ENCODE measurements at places on chromosomes 2 and 18.
A peak's percentile ranks its signal among the peaks of the same experiment; 100 is the strongest.

- no peak for DNase-seq
Measured at GRCh38 chr2:176818617-176819016, 394.0 kb upstream of the HNRNPA3 start.

GRCh38 chr2:191679818-191680600 is 2.1 kb downstream of the NABP1 start:
- DNase-seq: no peak

DNA sequence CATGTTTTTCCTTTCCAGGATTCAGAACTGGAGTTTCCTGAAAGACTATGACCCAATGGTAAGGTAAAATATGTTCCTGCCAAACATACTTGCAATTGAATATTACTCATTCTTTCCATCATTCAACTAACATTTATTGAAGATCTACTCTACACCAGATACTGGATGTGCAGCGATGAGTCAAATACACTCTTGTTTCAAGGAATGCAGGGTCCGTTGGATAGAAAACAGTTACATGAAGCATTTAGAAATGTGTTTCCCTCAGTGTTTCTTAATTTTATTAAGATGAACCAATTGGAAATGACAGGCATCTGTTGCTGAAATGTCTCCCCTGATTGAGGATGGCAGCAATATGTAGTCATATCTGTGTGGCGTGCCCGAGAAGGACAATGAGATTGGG is 14.8 kb upstream of the SLC66A3 start:
- no peak for DNase-seq

- no peak for DNase-seq
Measured at GRCh38 chr2:197239434-197239833, 71.1 kb downstream of the ANKRD44 start.

GRCh38 chr2:168550670-168551069 is 94.6 kb downstream of the CERS6 start:
- no peak for DNase-seq

DNA sequence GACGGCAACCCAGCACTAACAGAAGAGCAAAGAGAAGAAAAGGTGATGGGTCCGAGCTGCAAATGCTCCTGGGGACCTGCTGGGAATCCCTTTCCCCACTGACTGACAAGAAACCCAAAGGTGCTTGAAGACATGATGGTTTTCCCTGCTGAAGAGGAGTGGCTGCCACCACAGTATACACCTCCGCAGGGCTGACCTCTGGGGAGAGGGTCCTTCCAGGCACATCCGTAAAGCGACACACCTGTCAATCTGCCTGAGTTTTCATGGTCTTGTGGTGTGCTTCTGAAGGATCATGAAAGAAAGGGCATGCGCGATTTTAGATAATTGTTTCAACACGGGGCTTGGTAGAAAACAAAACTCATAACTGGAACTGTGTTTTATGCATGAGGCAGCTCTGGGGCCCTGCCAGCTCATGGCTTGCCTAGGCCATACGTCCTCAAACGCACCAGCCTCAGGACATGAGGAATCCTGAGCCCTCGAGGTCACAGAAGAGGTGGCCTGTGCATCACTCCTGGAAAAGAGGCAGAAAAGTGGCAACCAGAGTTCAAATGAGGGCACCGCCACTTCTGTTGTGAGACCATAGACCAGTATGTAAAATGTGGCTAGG is 51.8 kb downstream of the SERTAD2 start:
- DNase-seq: no peak

DNA sequence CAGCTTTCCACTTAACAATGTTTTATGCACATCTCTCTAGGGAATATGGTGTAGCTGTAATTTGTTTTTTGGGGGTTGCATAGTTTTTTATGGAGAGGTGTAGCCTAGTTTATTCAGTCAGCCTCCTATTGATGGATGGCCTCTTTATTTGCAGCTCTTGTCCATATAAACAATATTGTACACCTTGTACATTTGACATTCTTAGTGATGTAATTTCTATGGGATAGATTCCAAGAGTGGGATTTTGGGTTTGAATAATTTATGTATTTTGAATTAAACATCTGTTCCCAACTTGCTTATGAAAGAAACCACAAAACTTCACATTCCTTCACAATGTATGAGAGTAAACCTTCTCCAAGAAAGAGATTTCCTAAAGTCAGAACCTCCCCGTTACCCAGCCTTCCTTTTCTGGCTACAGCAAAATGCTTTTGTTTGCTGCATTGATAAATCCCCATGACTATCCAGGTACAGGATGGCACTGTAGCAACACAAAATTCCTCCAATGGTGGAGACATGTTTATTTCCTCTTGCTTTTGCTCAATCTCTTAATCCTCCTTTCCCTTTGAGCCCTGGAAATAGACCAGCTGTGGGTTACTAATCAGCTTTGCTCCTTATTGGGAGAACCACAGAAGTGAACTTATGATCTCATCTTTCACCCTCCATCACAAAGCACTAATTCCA is 58.4 kb upstream of the GALR1 start:
- DNase-seq: no peak

DNA sequence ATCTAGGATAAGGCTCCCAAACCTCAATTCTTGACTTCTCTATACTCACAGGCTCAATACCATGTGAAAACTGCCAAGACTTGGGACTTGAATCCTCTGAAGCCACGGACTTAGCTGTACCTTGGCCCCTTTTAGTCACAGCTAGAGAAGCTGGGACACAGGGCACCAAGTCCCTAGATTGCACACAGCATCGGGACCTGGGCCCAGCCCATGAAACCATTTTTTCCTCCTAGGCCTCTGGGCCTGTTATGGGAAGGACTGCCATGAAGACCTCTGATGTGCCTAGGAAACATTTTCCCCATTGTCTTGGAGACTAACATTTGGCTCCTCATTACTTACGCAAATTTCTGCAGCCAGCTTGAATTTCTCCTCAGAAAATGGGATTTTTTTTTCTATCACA is 1011.8 kb upstream of the DDX18 start:
- no peak for DNase-seq

DNA sequence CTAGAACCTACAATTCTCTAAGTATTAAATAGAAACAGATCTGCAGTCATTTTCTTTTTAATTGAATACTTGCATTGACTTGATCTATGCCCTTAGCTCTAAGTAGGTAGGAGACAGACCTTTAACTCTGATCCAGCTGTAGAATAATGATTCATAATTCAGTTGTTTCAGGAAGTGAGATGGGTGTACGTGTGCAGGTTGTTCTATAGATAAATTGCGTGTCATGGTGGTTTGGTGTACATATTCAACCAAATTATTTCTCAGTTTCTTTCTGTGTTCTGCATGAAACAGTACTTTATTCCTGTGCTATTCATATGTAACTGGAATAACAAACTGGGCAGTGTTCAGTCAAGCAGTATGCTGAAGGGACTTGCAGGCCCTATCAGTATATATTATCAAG is 34.3 kb upstream of the CD226 start:
- DNase-seq: no peak

GRCh38 chr2:202773301-202773973 is 98.1 kb downstream of the ICA1L start:
- DNase-seq: no peak

- DNase-seq: no peak
Measured at GRCh38 chr2:173568054-173568453, 213.4 kb downstream of the CDCA7 start.

GRCh38 chr2:147623328-147623727 is 221.5 kb upstream of the ACVR2A start:
- DNase-seq: peak; percentile 24

GRCh38 chr18:38421021-38421420 is 855.4 kb upstream of the CELF4 start:
- DNase-seq: no peak

DNA sequence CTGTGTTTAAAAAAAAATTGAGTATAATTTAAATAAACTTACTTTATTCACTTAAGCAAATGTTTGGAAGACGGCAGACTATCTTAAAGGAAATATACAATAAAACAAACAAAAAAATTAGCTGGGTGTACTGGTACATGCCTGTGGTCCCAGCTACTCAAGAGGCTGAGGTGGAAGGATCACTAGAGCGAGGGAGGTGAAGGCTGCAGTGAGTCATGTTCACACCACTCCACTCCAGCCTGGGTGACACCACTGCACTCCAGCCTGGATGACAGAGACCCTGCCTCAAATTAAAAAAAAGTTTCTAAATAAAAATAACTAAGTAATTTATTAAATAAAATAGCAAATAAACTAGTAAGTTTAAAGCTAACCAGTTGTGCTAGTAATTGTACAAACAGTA is 7.5 kb downstream of the PUM2 start:
- no peak for DNase-seq

DNA sequence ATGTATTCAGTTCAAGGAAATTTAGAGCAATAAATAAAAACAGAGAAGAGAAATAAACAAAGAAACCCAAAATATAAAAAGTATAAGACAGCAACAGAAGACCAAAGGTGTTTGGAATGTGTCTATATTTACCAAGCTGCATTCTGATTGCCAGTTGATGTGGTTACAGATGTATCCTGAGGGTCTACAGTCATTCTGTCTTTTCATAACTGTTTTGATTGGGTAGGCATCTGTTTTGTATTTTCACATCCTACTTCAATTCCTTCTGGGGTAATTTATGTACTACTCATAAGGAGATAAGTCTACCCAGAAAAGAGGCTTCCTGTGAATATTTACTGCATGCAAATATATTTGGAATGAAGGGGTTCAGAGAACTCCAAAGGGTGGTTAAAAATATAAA is 596.8 kb upstream of the GCFC2 start:
- DNase-seq: no peak

GRCh38 chr18:52288403-52289004 is 51.5 kb upstream of the DCC start:
- no peak for DNase-seq

- DNase-seq: no peak
Measured at GRCh38 chr2:238947243-238947760, 99.4 kb downstream of the TWIST2 start.

DNA sequence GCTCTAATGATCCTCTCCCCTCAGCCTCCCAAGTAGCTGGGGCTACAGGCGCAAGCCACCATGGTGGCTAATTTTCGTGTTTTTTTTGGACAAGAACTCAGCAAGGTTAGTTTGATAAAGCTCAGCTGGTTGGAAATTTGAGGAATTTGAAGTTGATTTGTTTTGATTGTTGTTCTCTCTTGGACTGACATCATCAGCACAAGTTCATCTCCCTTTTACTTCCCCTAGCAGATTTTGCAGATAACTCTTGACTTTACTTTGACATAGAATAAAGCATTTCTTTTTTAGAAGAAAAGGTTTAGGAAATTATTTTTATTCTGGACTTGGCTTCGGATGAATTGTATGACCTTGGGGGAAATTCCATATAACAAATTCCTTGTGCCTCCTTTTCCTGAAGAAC is 74.9 kb upstream of the DLX2 start:
- DNase-seq: no peak

GRCh38 chr2:226123300-226123699 is 676.3 kb downstream of the IRS1 start:
- no peak for DNase-seq

GRCh38 chr2:224442071-224442967 is 40.4 kb upstream of the FAM124B start:
- no peak for DNase-seq

GRCh38 chr2:241982706-241983570 is 113.4 kb downstream of the RTP5 start:
- no peak for DNase-seq

GRCh38 chr2:168650781-168651180 is 151.7 kb upstream of the NOSTRIN start:
- no peak for DNase-seq

GRCh38 chr18:44733069-44733753 is 52.5 kb downstream of the SETBP1 start:
- DNase-seq: peak; percentile 66

DNA sequence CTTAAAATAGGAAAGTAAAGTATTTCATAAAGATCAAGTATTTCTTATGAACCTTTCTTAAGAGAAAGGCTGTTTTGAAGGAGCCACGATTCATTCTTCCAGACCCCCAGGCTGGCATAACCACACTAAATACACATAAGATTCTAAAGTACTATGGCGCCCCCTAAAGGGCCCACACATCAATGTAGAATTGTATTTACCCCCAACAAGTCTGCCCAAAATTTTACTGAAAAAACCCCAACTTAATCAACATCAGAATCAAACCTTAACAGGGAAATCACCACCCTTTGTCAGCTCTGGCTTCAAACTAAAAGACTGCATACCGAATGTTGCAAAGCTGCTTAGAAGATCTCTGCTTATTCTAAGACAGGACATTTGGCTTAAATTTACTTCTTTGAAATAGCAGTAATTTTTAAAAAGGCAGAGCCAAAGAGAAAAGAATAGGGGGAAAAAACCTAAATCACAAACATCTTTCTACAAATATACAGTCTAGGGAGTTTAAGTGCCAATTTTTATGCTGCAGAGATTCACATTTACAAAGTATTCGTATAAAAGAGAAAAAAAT is 20.4 kb upstream of the BCL2 start:
- no peak for DNase-seq

- no peak for DNase-seq
Measured at GRCh38 chr18:8611916-8612576, 2.8 kb downstream of the RAB12 start.

DNA sequence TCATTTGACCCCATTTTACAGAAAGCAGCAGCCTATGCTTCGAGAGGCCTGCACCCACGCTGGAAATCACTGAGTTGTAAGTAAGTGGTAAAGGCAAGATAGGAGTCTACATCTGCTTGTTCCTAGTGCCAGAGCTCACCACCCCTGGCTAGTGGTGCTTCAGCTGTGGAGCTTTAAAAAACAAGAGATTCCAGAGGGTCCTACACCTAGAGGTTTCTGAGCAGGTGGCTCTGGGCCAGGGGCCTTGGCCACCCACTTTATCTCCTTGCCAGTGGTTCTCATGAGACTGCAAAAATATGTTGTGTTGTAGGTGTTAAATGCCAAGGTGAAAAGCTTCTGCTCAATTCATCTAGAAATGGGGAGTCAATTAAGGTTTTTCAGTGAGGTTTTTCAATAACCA is 60.0 kb upstream of the SERTAD2 start:
- DNase-seq: no peak

- no peak for DNase-seq
Measured at GRCh38 chr2:163119966-163120365, 281.4 kb upstream of the KCNH7 start.

GRCh38 chr2:191190435-191190834 is 39.6 kb upstream of the STAT4 start:
- no peak for DNase-seq

DNA sequence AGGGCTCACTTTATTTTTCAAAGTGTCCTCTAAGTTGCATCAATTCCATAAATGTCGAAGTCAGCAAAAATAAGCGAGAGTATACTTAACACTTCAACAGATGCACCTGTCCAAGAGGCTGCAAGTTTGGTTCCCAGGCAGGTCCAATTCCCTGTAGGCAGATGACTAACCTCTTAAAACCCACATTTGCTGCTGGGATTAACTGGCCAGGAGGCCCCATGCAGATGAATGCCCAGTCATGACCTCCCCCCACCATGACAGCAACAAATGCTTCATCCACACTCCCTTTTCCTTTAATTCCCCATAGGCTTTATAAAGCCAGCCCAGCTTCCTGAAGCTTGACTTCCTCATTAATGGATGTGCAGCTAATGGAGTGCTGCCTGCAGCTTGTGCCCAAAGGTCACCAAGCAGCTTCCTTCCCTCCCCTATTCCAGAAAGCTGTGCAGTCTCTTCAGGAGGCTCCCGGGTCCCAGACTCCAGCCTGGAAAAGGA is 35.7 kb downstream of the REEP1 start:
- DNase-seq: no peak

Data from T-helper 2 cell treated with Interferon-gamma antibody and Interleukin-4, amounts not matched to agents 5 μg/mL and 100 μg/mL, for 36 hours (primary cell).